Activated T-cell treated with anti-CD3 and anti-CD28 coated beads for 1 hour (primary cell): ENCODE measurements at places on chromosomes 2 and 18.

GRCh38 chr2:54750040-54750439, 26.6 kb downstream of the EML6 start:
- DNase-seq = no peak

DNA sequence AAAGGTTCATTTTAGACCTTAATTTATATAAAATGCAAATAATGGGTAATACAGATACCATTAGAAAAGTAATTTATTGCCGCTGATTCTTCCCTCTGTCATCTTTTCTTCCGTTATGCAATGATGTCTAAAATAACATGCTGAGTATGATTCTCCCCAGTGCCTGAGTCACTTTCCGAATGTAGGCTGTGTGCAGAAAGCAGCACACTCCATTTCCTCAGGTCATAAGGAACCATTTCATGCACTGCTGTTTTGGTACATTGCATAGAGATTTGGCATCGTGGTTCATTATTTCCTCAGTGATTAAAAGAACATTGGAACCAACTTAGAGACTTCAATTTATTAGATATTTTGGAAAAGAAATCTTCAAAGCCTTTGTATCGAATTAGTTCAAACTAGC, 173.5 kb downstream of the CDH2 start:
- DNase-seq = no peak

- DNase-seq = no peak
These were observed 167.9 kb downstream of the INHBB start for GRCh38 chr2:120513776-120514357.

GRCh38 chr18:31920277-31920676, 22.7 kb downstream of the TRAPPC8 start:
- DNase-seq = no peak

- DNase-seq = no peak
These were observed 5.7 kb upstream of the GPR35 start for GRCh38 chr2:240619506-240620148.

- no peak for DNase-seq
These were observed 3.4 kb downstream of the ABCG8 start for GRCh38 chr2:43841949-43842865.

DNA sequence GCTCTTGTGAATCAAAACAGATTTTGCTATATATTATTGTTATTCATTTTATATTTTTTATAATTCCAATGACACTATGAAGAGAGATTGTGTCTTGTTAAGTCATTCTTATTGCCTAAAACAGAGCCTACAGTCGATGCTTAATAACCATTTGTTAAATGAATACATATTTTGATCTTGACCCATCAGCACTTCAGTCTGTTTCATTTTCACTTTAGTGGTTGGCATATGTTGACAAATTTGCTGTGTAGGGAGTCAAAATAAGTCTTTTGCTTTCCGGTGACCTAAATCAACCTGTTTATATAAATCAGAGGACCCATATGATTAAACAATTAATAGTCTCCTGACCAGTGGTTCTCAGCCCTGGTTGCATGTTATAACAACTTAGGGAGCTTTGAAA, 97.1 kb downstream of the TXNL1 start:
- no peak for DNase-seq

DNA sequence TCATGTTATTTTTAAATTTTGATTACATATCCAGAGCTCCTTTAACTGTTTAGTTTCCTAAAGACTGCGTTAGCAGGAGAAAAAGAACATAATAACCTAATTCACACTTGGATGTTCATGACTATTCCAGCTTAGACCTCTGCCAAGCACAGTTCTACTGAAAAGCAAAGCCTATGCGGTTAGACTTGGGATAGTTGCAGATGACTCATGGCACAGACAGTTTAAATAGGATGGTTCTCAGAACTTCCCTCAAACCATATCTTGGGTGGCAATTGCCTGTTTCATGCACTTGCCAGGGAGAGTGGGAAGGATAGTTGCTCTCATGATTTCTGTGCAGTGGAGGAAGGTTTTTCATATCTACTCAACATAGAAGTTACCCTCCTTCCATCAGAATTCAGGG, 149.7 kb upstream of the KLHL29 start:
- no peak for DNase-seq

DNA sequence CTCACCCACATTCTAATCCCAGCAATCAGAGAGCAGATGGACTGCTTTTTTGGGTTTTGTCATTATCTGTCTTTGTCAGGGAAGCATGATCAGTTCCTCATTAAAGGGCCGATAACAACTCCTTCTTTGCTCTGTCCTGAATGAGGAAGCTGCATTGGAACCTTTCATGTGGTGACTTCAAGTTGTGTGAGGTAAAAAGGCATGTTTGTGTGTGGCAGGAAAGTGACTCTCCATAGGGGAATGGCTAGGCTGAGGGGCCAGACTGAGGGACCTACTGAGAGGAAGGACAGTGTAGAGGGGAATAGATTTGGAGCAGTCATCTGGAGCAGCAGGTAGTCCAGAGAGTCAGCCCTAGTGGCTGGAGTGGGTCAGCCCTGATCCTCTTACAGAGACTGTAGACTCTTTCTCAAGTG, 23.6 kb upstream of the LRRTM1 start:
- no peak for DNase-seq

- DNase-seq = no peak
These were observed 488.6 kb downstream of the CPS1 start for GRCh38 chr2:211045025-211045424.

GRCh38 chr2:20049637-20050036, 1.8 kb downstream of the LAPTM4A start:
- DNase-seq = no peak

- DNase-seq = no peak
These were observed 34.3 kb downstream of the GPC1 start for GRCh38 chr2:240469740-240470139.

- no peak for DNase-seq
These were observed 68.2 kb downstream of the ADI1 start for GRCh38 chr2:3451169-3451568.

- DNase-seq = no peak
These were observed 17.8 kb downstream of the THNSL2 start for GRCh38 chr2:88187927-88188326.

GRCh38 chr2:175442441-175442840, 260.9 kb upstream of the ATP5MC3 start:
- no peak for DNase-seq

GRCh38 chr2:84126530-84126929, 332.6 kb downstream of the SUCLG1 start:
- no peak for DNase-seq

GRCh38 chr2:101837354-101837753, 139.8 kb downstream of the MAP4K4 start:
- DNase-seq = no peak

GRCh38 chr2:3173031-3173430, 204.6 kb downstream of the EIPR1 start:
- DNase-seq = no peak

DNA sequence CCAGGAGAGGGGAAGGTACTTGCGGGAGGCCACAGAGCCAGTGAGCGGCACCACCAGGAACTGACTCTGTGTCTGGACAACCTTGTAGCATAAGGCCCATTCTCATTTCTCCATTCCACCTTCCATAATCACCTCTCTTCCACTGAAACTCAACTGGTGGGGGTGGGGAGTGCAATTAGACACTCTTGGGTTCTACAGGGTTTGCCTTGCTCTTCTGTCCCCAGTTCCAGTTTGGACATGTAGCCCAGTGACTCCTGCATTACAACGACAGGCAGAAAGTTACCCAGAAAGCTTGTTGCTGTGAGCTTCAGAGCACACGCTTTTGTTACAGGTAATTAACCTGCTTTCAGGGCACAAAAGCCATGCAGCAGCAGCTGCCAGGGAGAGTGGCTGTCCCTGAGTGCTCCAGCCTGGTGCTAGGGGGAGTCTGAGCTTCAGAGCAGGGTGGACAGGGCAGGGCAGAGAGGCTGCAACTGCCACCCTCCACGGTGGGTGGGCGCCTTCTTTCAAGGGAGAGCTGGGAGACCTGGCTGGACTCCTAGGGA, 65.2 kb downstream of the COPS8 start:
- no peak for DNase-seq

DNA sequence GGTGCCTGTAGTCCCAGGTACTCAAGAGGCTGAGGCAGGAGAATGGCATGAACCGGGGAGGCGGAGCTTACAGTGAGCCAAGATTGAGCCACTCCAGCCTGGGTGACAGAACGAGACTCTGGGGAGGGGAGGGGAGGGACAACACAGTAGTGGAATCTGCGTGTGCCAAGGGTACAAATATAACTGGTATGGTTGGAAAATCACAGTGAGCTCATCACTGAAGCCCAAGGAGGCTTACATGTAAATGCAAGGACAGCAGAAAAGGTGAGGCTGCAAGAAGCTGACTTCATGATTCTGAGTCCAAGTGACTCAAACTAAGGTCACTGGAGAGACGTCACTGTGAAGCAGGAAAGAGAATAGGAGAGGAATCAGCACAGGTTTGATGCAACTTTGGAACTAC, 9.2 kb downstream of the SEPTIN10 start:
- no peak for DNase-seq

DNA sequence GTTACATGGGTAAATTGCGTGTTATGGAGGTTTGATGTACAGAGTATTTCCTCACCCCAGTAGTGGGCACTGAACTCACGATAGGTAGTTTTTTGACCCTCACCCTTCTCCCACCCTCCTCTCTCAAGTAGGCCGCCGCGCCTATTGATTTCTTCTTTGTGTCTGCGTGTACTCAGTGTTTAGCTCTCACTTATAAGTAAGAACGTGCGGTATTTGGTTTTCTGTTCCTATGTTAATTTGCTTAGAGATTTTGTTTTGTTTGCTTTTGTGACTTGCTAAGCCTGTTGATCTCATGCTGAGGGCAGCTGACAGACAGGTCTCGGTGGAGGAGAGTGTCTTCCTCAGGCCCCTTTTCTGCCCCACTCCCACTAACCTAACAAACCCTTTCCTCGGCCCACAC, 36.2 kb downstream of the ACOXL start:
- no peak for DNase-seq

DNA sequence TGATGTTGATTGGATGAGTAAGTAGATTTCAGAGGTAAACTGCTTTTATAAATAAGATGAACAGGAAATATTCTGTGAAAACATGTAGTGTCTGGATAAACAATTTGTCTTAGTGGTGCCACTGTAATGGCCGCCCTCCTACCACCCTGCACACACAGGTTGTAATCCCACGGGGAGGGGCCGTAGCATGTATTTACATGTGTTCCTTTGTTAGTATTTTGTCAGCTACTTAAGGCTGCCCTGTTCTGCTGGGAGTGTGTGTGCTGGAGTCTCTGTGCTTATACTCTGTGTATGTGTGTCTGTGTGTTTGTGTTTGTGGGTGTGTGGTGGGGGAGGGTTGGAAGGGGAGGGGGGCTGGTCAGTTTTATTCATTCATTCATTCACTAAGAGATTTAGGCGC, 5.1 kb downstream of the TSHZ1 start:
- no peak for DNase-seq

GRCh38 chr2:30522421-30522820, 75.4 kb downstream of the LCLAT1 start:
- no peak for DNase-seq

DNA sequence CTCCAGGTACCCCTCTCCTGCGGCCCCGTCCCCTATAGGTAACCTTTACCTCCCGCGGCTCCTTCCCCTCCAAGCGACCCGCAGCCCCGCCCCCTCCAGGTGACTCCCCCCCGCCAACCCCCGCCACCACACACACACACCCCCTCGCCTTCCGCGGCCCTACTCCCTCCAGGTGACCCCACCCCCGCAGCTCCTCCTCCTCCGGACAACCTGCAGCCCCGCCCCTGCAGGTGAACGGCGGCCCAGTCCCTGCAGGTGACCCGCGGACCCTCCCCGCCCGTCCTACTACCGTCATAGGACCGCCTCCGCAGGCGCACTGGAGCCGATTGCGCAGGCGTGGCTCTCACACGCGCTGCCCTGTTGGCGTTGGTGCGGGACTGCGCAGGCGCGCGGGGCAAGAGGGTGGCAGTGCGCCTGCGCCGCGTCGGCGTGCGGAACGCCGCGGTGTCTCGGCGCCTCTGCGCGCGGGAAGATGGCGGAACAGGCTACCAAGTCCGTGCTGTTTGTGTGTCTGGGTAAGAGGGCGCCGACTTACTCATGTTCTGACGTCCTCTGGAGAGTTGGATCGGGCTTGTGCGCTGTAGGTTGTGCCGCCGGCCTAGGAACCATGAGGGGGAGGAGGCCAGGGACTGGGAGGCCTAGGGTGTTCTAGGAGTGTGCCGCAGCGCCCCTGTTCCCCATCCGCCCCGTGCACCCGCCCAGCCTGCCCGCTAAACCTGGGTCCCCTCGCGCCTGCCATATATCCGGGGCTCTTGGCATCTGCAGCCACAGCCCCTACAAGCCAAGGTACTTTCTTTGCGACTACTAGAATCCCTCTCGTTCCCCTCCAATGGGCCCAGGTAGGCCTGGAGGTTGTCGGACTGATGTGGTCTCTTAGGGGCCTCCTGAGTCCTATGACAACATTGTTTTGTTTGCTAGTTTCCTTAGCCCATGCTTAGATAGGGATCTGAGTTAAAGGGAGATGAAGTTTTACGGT, at the start of gene ACP1:
Gene ACP1 (plus strand): TSS at position 455 of the 976 bp plus-strand sequence. CDS start 18 bp downstream, at position 473.
- DNase-seq = peak; percentile 95

DNA sequence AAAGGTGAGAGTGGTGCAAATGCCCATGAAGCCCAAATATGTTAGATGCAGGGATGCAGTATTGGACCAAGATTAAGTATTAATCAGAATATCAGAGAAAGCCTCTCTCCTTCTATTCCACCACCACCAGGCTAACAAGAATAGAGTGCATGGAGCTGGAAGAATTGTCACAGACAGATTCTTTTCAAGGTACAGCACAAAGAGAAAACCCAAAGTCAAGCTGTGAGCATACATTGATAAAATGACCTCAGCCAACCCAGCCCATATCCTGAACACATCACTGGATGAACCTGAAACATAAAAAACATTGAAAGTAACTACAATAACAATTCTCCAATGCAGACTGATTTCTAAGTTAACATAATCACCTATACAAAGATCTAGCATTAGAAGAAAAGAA, 445.7 kb upstream of the NETO1 start:
- no peak for DNase-seq

DNA sequence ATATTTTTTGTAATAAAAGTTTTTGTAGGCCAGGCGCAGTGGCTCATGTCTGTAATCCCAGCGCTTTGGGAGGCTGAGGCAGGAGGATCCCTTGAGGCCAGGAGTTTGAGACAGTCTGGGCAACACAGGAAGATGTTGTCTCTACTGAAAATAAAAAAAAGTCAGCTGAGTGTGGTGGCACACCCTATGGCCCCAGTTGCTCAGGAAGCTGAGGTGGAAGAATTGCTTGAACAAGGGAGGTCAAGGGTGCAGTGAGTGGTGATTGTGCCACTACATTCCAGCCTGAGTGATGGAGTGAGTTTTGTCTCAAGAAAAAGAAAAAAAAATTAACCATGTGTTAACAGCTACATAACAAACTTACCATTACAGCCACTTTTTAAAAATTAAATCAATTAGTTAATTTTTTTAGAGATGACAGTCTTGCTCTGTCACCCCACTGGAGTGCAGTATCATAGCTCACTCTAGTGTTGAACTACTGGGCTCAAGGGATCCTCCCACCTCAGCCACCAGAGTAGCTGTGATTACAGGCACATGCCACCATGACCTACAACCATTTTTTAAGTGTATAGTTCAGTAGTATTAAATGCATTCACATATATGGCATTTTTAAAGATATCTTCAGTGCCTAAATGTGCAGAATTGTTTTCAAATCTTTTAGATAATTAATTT, 67.2 kb upstream of the ACYP2 start:
- no peak for DNase-seq

- no peak for DNase-seq
These were observed 251.3 kb downstream of the DYSF start for GRCh38 chr2:71704688-71705087.

- DNase-seq = no peak
These were observed 277.1 kb downstream of the PIEZO2 start for GRCh38 chr18:10872304-10872703.

- no peak for DNase-seq
These were observed 15.8 kb upstream of the RTTN start for GRCh38 chr18:70221156-70221914.
